ENCODE measurements at places on chromosomes 6 and 20.

DNA sequence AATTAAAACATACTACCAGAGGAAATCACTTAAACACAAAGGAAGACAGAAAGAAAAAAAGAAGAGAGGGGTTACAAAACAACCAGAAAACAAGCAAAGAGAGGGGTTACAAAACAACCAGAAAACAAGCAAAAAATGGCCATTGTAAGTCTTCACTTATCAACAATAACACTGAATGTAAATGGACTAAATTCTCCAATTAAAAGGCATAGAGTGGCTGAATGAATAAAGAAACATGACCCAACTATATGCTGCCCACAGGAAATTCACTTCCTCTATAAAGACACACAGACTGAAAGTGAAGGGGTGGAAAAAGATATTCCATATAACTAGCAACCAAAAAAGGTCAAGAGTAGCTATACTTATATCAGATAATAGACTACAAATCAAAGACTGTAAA is 180.0 kb downstream of the WDR27 start:
- no peak for DNase-seq

DNA sequence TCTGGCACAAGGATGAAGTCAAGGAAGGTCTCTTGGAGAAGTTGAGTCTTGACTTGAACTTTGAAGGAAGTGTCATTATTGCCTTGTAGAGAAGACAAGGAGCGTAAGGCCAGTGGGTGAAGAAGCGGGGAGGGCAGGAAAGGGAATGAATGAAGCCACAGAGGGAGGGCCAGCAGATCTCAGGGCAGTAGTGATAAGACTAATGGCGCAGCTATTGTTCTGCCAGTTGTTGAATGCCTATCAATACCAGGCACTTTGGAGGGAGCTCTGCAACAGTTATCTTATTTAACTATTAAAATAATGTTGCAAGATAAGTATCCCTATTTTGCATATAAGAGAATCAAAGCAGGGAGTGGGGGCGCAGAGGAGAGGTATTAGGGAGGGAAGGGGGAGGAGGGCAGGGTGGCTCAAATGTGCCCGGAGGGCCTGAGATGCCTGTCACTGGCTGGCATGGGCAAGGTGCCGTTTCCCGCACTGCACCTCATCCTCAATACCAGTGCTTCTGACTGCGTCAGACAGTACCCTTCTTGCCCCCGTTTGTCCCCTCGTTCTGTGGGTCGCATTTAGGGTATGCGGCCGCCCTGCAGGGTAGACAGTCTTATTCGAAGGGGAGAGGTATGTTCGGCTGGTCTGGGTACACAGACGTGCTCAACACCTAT is 109.8 kb downstream of the ZDHHC14 start:
- DNase-seq: no peak

GRCh38 chr20:34569598-34569997 is 11.1 kb downstream of the MAP1LC3A start:
- DNase-seq: no peak

DNA sequence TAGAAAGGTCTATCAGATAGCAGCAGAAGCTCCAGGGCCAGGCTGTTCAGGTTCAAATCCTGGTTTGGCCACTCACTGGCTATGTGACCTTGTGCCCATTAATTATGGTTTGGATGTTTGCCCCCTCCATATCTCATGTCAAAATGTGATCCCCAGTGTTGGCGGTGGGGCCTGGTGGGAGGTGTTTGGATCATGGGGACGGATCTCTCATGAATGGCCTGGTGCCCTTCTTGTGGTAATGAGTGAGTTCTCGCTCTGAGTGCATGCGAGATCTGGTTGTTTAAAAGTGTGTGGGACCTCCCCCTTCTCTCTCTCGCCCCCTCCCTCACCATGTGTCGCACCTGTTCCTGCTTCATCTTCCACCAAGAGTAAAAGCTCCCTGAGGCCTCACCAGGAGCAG is 240.9 kb downstream of the LRFN2 start:
- DNase-seq: no peak

GRCh38 chr20:9211016-9211760 is 142.3 kb downstream of the PLCB4 start:
- DNase-seq: no peak

DNA sequence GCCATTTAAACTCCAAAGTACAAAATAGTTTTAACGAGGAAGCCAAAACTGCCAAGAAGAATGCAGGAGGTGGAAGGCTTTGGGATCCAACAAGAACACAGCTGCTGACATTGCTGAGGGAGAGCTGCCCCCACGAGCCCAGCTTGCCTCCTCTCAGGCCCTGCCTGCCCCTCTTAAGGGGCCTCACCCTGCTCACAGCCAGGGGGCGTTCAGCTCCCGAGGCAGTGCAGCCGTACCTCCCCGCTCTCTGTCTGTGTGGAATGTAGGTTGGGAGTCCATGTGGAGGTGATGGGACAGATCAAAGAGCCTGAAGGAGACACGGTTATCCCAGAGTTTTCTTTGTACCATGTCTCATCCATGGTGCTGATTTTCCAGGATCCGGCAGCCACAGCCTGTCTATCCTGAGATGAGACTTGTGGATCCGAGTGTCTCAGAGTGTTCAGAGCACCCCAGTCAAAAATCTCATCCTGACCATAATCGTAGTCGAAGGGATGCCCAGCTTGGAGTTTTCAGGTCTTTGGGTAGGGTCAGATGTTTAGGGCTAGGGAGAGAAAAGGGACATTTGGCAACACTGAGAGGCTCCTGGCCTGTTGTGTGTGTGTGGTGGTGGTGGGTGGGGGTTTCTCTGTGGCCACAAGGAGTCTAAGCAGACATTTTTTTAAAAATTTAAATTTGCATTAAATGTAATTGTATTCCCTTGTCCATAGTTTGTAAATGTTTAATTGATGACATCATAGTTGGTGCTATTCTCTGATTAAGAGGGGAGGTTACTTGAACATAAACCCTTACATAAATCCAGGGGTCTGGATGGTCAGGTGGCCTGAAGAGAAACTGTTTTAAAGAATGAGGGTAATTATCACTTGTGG is 111.4 kb upstream of the CLDN20 start:
- DNase-seq: no peak
